Right ventricle myocardium inferior (tissue), 1 donor: ENCODE measurements at places on chromosomes 1 and 21. TPM values are rescaled to one million over a fixed set of nuclear protein-coding genes. Genes with fewer than 3 reads are reported as not detected.

Gene GBP4
- total RNA-seq = 5.9 TPM

GRCh38 chr1:7149080-7149838 lies 364.0 kb downstream of the CAMTA1 start:
- peak; percentile 87 for DNase-seq

Gene ASAP3
- total RNA-seq = 44.3 TPM

DNA sequence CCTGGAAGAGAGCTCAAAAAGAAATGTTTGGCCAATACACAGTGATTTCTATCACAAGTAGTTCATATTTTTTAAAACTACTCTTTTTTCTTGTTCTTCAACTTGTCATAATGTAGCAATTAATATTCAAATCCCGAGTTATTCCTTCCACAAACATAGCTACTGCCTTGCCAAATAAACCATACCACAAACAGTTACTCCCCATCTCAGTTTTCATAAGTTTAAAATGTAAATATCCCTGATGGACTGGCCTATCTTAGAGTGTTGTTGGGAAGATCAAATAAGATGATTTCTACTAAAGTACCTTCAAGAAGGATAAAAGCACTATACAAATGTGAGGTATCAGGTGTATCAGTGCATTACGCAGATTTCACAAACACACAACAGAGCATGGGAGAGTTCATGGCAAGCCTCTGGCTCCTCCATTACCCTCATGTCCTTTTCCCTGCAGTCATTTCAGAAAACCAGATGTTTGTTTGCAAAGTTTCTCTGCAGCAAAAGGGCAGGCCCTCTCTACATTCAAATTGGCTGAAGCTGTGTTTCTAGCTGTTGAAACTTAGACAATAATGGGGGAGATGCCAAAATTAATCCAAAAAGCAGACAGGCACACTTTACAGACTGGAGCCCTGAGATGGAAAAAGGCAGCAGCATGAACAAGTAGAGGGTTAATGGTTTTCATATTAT lies 16.1 kb downstream of the WLS start:
- no peak for DNase-seq

Gene GJA4
- 23.0 TPM for total RNA-seq

Gene MYBPHL
- total RNA-seq = not detected
